ENCODE measurements at places on chromosomes 4 and X. TPM values are rescaled to one million over a fixed set of nuclear protein-coding genes. Genes with fewer than 3 reads are reported as not detected.

PPAT gene
- total RNA-seq, result 14.5 TPM

ITIH6 gene
- total RNA-seq, result not detected

- DNase-seq, result no peak
These were observed 166.9 kb upstream of the KLF3 start for GRCh38 chr4:38497121-38497520.

- DNase-seq, result no peak
These were observed 31.9 kb downstream of the RHOH start for GRCh38 chr4:40228497-40229365.

UVSSA gene
- 7.6 TPM for total RNA-seq

GRCh38 chr4:1765409-1766072 lies 27.6 kb upstream of the FGFR3 start:
- no peak for DNase-seq

DNA sequence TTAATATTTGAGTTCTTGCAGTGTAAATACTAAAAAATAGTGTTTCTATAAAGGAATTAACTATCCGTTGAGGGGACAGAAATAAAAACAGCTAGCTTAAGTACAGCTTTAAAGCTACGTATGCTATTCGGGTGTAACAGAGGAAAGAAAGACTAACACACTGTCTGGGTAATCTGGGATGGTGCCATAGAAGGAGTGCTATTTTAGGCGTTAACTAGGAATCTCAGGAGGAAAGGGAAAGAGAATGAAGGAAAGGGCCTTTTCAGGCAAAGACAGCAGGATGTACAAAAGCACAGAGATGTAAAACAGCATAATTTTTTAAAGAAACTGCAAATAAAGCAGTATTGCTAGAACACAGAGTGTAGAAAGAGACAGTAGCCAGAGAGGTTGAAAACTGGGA lies 161.8 kb downstream of the RAP1GDS1 start:
- no peak for DNase-seq

- DNase-seq, result no peak
These were observed 162.9 kb downstream of the SMIM20 start for GRCh38 chr4:26076896-26077295.

GRCh38 chr4:177182166-177182565 lies 127.5 kb upstream of the NEIL3 start:
- DNase-seq, result no peak

BEX1 gene
- 1.3 TPM for total RNA-seq

GRCh38 chr4:26992657-26993361 lies 132.2 kb downstream of the STIM2 start:
- DNase-seq, result no peak

Measured in myocyte (in vitro differentiated cells).